CD4-positive, alpha-beta T cell treated with Interleukin-15 for 4 hours (primary cell): ENCODE measurements at places on chromosomes 3 and 15.

DNA sequence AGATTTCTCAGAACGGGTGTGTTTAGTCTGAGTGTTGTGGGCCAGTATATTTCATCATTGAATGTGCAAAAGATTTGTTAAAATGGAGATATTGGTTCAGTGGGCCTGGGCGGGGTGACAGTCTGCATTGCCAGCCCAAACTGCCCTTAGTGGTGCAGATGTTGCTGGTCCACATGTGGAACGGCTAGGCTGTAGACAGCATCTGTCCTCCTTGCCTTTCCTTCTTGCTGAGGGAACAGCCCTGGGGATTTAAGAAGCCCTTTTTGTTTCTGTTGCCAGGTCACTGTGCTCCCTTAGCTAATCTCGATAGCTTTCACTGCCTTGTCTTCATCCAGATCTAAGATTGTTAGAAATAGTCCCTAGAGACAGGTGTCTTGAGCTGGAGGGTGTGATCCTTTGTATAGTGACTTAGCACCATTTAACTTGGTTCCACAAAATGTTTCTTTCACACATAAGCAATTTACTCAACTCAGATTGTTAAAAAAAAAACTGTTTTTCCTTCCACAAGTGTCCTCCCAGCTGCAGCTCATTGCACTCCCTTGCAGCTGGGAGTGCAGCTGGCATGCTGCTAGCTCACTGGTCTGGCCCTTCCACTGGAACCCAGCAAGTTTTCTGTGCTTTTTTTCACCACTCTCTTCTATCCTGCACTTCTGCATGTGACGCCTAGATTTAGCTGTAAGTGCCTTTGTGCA lies 37.5 kb downstream of the GAP43 start:
- DNase-seq: no peak

DNA sequence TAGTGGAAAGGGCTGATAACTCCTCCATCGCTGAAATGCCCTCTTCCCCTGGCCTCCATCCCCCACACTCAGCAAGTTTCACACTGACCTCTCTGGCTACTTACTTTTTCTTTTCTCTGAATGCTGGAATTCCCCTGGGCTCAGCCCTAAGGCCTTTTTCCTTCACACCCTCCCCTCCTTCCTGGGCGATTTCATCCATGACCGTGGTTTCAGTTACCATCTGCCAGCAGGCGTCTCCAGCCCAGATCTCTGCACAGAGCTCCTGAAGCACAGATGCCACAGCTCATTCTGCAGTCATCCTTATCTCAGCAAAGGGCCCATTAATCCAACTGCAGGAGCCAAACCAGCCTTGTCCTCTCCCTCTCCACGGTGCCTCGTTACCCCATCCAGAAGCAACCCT lies 114.0 kb downstream of the RFTN1 start:
- no peak for DNase-seq

DNA sequence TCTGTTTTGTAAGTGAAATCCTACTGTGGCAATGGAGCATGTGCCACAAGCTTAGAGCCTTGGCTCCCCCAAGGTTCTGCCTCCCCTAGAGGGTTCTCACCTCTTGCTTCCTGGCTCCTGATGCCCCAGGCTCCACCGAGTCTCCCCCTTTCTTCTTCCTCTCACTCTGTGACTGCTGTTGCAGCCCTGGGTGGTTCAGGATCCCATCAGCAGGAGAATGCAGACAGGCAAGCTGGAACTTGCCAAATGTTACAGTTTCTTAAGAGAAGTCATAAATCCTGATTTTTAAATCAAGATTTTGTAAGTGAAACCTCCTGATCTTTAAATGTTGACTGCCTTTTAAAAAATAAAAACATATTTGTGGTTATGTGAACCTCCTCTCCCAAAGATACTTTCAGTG lies 133.9 kb downstream of the CCNL1 start:
- no peak for DNase-seq

GRCh38 chr15:48374472-48374871 lies 43.2 kb downstream of the DUT start:
- no peak for DNase-seq

GRCh38 chr3:100221159-100221558 lies 39.6 kb upstream of the TBC1D23 start:
- DNase-seq: no peak

DNA sequence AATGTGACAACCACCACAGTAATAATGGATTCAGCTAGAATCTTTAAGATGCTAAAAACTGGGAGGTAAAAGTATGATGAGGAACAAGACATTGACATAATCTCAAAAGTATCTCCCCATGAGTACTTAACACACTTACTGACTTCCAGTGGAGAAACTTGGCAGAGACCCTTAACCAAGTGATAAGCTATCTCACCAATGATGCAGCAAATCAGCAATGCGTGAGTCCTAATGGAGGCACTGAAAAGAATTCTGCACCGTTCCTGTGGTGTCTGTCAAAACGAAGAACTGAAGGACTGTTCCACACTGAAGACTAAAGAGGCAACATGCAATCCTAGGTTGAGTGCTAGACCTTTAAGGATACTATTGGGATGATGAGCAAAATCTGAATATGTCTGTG lies 67.9 kb upstream of the OCA2 start:
- no peak for DNase-seq

- DNase-seq: no peak
Observed at GRCh38 chr3:127207727-127208482, 15.0 kb downstream of the PRR23E start.

GRCh38 chr3:177681852-177682251 lies 484.6 kb upstream of the TBL1XR1 start:
- DNase-seq: peak; percentile 23

DNA sequence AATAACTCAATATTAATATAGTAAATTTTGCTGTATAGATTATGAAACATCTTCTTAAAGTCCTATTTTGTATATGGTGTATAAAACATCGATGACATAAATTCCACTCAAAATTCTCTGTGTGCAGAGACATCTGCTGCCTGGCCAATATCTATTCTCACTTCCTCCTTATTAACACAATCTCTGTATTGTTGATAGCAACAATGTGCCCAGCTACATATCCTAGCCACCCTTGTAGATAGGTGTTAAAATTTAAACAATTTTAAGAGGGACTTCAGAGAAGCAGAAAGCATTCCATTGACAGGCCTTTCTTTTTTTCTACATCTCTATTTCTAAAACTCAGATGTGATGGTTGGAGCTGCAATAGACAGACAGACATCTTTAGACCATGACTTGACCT lies 72.3 kb downstream of the FGF12 start:
- no peak for DNase-seq

GRCh38 chr3:194574639-194575483 lies 58.4 kb downstream of the TMEM44 start:
- no peak for DNase-seq

DNA sequence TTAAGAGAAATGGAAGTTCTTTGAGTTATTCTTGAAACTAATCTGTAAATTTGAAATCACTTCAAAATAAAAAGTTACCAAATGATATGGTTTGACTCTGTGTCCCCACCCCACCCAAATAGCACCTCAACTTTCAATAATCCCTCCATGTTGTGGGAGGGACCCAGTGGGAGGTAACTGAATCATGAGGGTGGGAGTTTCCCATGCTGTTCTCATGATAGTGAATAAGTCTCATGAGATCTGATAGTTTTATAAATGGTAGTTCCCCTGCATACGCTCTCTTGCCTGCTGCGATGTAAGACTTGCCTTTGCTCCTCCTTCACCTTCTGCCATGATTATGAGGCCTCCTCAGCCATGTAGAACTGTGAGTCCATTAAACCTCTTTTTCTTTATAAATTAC lies 690.7 kb upstream of the ZNF385D start:
- no peak for DNase-seq

DNA sequence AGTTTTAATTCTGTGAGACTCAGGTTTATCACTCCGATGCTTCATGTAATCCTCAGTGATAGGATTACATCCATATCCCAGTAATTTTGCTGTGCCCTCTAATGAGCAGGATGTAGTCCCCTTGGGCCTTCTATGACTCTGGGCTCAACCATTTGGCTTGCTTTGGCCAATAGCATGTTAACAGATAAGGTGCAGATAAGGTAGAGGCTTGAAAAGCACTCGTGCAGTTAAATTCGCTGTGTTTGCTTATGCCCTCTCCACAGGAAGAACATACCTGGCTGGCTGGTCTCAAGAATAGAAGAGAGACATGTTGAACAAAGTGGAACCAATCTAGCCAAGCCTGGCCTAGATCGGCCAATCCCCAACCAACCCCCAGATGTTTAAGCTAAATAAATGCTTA lies 20.1 kb downstream of the CCDC13 start:
- no peak for DNase-seq

DNA sequence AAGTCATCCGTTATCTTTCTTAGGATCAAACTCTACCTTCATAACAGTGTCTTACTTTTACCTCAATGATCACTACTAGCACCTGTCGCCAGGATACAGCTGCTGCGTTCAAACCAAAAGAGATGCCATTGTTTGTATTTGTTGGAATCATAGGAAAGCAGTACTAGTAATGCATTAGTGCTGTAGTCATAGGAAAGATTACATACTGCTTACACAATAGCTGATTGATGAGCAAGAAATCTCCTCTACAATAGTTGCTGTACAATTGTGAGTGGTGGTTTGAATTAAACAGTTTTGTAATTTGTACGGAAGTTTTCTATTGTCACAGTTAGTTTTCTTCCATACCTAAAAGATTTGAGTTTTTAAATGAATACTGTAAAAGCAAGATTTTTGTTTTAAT lies 21.4 kb downstream of the ACAP2 start:
- DNase-seq: no peak

DNA sequence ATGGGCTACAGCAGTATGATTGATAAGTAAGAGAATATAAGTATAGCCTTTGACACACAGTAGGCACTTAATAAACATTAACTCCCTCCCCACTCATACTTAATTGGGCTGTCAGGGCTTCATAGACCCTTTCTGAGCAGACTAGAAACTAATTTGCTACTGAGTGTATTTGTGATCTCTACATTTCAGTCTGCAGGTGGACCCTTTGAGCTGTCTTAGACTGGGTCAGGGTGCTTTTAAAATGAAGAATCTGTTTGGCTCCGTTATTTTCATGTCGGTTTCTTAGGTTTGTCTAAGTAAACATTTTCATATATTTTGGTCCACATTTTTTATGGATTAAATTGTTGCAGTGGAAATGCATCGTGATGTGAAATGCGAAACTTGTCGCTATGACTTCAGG lies 50.3 kb upstream of the SELENOK start:
- no peak for DNase-seq

DNA sequence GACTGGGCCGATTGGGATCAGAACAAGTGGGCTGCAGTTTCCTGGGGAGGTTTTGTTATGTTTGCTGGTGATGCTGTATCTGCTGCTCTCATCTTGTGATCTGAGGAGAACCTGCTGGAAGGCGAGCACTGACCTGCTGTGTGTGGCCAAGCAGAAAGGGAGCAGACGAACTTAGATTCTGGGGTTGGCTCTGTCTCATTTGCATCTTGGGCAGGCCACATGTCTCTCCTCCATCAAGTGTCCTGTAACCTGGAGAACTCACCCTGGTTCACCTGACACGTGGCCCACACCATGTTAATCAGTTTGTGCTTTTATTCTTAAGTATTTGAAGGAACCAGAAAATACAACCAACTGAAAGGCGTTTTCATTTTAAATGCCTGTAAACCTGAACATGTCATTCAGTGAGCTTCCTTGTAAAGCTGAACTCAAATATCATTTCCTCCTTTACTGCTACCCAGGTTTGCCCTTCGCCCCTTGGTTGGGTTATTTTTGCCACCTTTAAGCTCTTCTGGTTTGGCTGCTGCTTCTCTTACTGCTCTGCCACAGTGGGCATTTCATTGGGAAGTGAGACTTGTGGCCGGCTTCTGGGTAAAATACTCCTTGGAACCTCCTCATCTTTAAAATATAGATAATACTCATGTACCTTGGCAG lies 33.5 kb upstream of the TRAK1 start:
- no peak for DNase-seq

DNA sequence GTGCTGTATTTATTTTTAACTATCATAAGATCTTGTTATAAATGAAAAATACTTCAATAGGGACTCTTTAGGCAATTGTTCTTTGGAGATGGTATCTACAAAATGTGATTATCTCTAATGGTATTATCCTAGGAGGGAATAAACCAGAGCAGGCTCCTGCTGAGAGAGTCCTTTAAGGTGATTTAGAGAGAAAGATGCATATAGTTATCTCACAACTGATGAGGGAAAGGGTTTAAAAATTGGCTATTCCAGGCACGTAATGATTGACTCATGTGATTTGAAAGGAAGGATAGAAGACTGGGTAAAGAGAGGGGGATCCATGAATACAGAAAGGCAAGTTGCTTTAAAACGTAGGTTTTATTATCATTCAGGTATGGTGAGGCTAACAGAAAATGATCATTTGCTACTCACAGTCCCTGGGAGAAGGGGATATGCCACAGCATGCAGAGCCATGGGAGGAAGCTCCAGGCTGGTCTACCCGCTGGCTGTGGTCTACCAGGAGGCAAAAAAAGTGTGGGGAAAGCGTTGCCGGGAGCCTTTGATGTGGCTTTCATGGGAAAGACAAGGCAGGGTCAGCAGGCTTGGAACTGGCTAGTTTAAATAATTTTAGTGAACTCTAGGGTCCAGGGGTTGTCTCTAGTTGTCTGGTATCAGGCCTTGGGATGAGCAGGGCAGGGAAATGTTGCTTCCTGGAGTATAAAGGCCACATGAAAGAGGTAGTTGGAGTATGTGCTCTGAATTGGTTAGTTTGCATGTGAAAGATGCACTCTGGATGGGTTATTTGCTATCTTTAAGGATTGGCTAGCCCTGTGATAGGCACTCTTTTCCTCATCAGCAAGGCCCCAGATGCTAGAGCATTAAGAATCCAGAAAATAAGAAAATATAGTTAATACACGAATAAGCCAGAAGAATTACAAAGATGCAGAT lies 798.4 kb upstream of the GRM7 start:
- no peak for DNase-seq

DNA sequence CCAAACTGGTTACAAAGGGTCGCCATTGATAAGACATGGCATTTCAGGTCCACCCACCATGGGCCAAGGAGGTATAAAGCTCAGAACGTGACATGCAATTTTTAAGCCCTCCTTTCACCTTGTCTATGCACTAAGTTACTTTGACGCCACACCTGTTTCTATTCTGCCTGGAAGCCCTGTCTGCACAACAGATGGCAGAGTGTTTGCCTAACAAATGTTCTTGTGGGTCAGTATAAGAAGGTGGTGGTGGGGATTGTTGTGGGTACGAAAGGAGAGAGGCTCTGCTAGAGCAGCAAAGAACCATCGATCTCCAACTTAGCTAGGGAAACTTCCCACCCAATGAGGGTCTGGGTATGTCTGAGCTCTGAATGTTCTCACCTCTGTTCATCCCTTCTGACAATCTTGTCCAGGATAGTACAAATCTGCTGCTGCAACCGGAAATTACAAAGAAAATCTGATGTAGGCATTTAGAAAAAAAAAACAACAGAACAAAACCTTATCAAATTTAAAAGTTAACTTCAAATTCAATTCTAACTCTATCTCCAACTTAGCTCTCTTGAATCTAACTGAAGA lies 945.0 kb upstream of the CFAP20DC start:
- no peak for DNase-seq
